ENCODE measurements at places on chromosomes 1 and 21.

GRCh38 chr21:29064850-29065481 lies 8.5 kb downstream of the CCT8 start:
- no peak for DNase-seq

GRCh38 chr1:245118806-245119205 lies 36.0 kb upstream of the KIF26B start:
- no peak for DNase-seq

DNA sequence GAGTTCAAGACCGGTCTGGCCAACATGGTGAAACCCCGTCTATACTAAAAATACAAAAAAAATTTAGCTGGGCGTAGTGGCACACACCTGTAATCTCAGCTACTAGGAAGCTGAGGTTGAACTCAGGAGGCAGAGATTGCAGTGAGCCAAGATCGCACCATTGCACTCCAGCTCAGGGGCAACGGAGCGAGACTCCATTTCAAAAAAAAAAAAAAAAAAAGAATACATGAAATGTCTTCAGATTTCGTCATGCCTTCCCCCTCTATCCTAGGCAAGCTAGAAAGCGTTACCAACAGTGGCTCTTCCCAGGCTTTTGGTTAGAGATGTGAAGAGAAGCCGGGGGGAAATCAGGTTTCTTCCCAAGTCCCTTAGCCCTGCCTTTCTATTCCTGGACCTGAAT lies 3.6 kb downstream of the TFF1 start:
- DNase-seq, result no peak

GRCh38 chr1:31707711-31708110 lies 3.9 kb upstream of the COL16A1 start:
- no peak for DNase-seq

DNA sequence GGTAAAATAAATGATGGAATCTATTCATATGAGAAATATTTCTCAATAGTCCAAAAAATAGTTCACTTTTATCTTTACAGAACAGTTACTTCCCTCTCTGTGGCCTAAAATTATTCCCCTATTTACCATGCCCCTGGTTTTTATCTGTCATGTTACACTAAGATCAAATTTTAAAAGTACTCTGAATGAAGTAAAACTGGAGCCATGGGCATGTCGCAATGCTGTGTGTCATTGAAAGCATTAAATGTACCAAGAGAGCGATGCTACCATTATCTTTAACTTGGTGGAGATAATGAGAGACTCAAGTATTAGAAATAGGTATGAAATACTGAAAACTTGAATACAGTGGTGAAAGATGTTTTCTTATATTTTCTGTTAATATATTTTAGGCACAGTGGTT lies 146.2 kb downstream of the KCNT2 start:
- DNase-seq, result no peak
